ENCODE measurements at places on chromosomes 11 and 22. TPM values are rescaled to one million over a fixed set of nuclear protein-coding genes. Genes with fewer than 3 reads are reported as not detected.

GRCh38 chr11:13042873-13043342, 33.8 kb downstream of the RASSF10 start:
- H3K36me3 ChIP-seq: no peaks in the 10 kb centered on the region
- no peak overlapping the region for H3K27ac ChIP-seq
- H3K4me1 ChIP-seq: no peaks in the 10 kb centered on the region

DNA sequence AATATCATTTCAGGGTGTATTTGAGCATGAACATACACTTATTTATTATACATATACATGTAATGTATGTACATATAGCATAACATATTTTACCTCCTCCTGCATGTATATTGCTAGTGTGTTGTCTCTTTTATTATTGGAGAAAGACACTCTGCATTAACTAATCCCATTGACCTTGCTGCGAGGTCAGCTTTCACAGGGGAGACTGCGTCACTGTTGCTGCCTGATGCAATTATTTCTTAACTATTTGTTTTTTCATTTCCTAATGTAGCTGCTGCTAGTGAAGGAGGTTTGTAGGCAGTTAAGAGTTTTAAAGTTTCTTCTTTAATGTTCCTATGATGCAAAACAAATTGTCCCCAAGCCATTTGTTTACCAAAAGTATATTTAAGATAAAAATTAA, 185.4 kb upstream of the CNTN5 start:
- no peaks in the 10 kb centered on the region for H3K4me1 ChIP-seq
- H3K4me3 ChIP-seq: no peak overlapping the region
- no peak for DNase-seq
- no peaks in the 10 kb centered on the region for H3K36me3 ChIP-seq

- H3K36me3 ChIP-seq: no peaks in the 10 kb centered on the region
- H3K27me3 ChIP-seq: no peaks in the 10 kb centered on the region
- no peaks in the 10 kb centered on the region for H3K4me1 ChIP-seq
- no peak overlapping the region for H3K27ac ChIP-seq
- H3K4me3 ChIP-seq: no peak overlapping the region
These were observed 25.8 kb downstream of the DDIAS start for GRCh38 chr11:82927264-82927880.

- DNase-seq: no peak
- no peak overlapping the region for H3K4me3 ChIP-seq
- no peaks in the 10 kb centered on the region for H3K4me1 ChIP-seq
- no peak overlapping the region for H3K27ac ChIP-seq
These were observed 54.9 kb downstream of the ME3 start for GRCh38 chr11:86617502-86617901.

DNA sequence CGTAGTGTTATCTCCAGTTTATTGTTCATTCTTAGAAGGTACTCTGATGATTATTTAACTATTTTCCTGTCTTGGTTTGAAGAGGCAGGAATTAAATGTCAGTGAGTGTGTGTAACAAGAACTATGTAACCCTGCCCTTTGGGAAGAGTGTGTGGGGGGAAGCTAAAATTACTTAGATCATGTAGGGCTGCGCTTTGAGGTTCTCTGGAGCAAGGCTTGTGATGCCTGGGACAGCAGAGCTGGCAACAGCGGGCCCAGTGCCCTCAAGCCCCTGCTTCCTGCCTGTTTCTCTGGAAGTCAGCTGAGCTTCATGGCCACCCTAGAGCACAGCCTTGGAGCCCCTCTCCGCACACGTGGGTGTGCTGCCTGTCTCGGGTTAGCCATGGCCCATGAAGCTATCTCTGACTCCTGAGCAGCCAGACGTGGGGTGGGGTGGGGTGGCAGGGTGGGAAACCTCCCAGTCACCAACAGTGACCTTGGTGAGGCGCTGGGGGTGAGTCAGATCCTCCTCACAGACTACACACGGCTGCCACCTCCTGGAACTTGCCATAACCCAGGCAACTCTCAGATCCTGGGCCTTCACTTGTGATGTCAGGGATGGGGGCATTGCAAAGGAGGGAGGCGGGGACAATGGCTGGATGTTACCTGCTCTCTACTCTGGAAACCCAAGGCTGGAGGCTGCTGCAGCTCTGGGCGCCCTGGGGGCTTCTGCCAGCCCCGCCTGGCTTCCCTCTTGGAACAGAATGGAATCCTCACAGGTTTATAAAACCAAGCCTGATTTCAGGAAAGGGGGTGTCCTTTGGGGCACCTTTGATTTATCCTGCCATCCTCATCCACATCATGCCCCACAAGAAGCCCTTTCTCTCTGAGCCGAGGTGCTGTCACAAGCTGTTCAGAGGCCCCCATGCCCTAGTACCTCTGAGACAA, 88.6 kb downstream of the SNX19 start:
- H3K27me3 ChIP-seq: peaks cover 4% of the 10 kb centered on the region
- no peak overlapping the region for H3K27ac ChIP-seq
- DNase-seq: peak; percentile 42
- H3K36me3 ChIP-seq: no peaks in the 10 kb centered on the region
- no peak overlapping the region for H3K4me3 ChIP-seq

- H3K27ac ChIP-seq: no peak overlapping the region
- no peak overlapping the region for H3K4me3 ChIP-seq
- peaks cover 8% of the 10 kb centered on the region for H3K27me3 ChIP-seq
These were observed 11.0 kb upstream of the GRIK4 start for GRCh38 chr11:120500414-120501071.

DNA sequence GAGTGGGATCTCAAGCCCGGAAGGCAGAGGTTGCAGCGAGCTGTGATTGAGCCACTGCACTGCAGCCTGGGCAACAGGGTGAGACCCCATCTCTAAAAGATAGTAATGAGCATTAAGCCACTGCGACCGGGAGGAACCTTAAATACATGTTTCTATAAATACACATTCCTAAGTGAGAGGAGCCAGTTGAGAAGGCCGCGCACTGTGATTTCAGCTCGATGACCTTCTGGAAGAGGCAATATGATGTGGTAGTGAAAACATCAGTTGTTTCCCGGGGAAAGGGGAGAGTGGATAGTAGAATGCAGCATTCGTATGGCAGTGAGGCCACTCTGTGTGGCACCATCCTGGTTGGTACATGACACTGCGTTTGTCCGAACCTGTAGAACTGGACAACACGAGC, 18.0 kb downstream of the PTDSS2 start:
- H3K27me3 ChIP-seq: peaks cover 5% of the 10 kb centered on the region
- no peak for DNase-seq
- peaks cover 20% of the 10 kb centered on the region for H3K4me1 ChIP-seq
- H3K4me3 ChIP-seq: peak overlapping the region; percentile 3
- H3K27ac ChIP-seq: peak overlapping the region; percentile 80

- DNase-seq: no peak
- H3K36me3 ChIP-seq: no peaks in the 10 kb centered on the region
- no peak overlapping the region for H3K27ac ChIP-seq
- peaks cover 5% of the 10 kb centered on the region for H3K27me3 ChIP-seq
- H3K4me1 ChIP-seq: peaks cover 5% of the 10 kb centered on the region
These were observed 4.2 kb downstream of the GAL3ST3 start for GRCh38 chr11:66044757-66045156.

DNA sequence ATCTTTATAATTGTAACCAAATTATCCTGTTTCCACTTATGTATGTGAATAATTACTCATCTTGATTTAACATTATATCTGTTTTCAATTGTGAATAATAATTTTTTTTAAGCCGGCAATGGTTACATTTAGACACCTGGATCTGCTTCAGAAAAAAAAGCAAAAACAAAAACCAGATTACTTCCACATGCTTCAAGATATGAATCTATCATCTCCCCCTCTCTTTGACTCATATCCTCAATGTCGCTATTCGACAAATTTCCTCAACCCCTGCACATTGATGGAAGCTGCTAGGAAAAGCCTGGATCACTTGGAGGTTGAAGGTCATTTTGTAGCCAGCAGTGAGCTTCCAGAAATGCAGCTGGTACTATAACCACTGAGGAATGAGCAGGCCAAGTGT, 42.7 kb downstream of the SLC1A2 start:
- H3K4me3 ChIP-seq: peak overlapping the region; percentile 41
- peaks cover 30% of the 10 kb centered on the region for H3K4me1 ChIP-seq
- H3K27me3 ChIP-seq: peaks cover 6% of the 10 kb centered on the region
- no peak for DNase-seq
- H3K36me3 ChIP-seq: no peaks in the 10 kb centered on the region
- peak overlapping the region; percentile 97 for H3K27ac ChIP-seq

GRCh38 chr22:47251911-47252310, 489.5 kb downstream of the TBC1D22A start:
- peaks cover 4% of the 10 kb centered on the region for H3K27me3 ChIP-seq
- no peak for DNase-seq
- H3K27ac ChIP-seq: no peak overlapping the region
- H3K4me1 ChIP-seq: no peaks in the 10 kb centered on the region
- peaks cover 6% of the 10 kb centered on the region for H3K36me3 ChIP-seq

GRCh38 chr11:64755681-64756361, 4.0 kb downstream of the PYGM start:
- H3K27me3 ChIP-seq: peaks cover 12% of the 10 kb centered on the region
- H3K27ac ChIP-seq: no peak overlapping the region
- peaks cover 11% of the 10 kb centered on the region for H3K4me1 ChIP-seq
- no peak overlapping the region for H3K4me3 ChIP-seq

GRCh38 chr11:112966561-112966960, 5.3 kb downstream of the NCAM1 start:
- peaks cover 8% of the 10 kb centered on the region for H3K27me3 ChIP-seq
- peak overlapping the region; percentile 11 for H3K4me3 ChIP-seq
- no peak overlapping the region for H3K27ac ChIP-seq
- peaks cover 37% of the 10 kb centered on the region for H3K4me1 ChIP-seq

DNA sequence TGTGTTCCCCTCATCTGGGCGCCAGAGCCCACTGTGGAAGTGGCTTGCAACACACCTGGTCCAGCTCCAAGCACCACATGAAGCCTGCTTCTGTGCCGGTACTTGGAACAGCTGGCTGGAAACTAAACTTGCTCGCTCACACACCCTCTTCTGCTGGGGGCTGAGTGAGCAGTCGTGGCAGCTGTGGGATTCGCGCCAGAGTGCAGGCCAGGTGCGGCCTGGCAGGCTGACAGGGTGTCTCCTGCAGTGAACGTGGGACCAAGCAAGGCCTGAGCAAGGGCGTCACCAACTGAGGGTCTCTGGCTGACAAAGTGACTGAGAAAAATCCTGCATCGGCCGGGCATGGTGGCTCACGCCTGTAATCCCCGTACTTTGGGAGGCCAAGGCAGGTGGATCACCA, 15.2 kb downstream of the SMC1B start:
- H3K27ac ChIP-seq: no peak overlapping the region
- H3K36me3 ChIP-seq: no peaks in the 10 kb centered on the region
- H3K27me3 ChIP-seq: peaks cover 4% of the 10 kb centered on the region
- H3K4me1 ChIP-seq: peaks cover 14% of the 10 kb centered on the region

LRRC10B gene
- 8.2 TPM for total RNA-seq

ANGPTL5 gene
- not detected for total RNA-seq

ENTHD1 gene
- total RNA-seq: not detected
